CD4-positive, CD25-positive, alpha-beta regulatory T cell (primary cell): ENCODE measurements at places on chromosomes 7 and 10. TPM values are rescaled to one million over a fixed set of nuclear protein-coding genes. Genes with fewer than 3 reads are reported as not detected.

AKR1E2 gene
- 4.5 TPM for total RNA-seq

TUBB8 gene
- total RNA-seq, result not detected

GRCh38 chr10:47195274-47195885 lies 104.6 kb upstream of the GDF10 start:
- no peak for DNase-seq
- H3K36me3 ChIP-seq, result no peaks in the 10 kb centered on the region
- H3K27me3 ChIP-seq, result no peaks in the 10 kb centered on the region
- no peak overlapping the region for H3K4me3 ChIP-seq

DNA sequence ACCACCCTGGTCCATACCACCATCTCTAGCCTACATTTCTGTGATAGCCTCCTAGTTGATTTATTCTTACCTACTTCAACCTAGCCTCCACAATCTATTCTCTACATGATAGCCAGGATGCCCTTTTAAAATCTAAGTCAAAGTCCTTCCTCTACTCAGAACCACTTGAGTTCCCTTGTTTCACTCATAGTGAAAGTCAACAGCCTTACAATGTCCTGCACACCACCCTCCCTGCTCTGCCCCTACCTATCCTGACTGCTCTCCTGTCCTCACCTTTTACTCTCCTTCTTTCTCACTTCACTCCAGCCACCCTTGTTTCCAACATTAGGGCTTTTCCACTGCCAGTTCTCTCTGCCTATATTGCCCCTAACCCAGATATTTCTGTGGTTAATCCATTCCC lies 146.7 kb downstream of the GRM3 start:
- no peak overlapping the region for H3K4me3 ChIP-seq
- no peaks in the 10 kb centered on the region for H3K4me1 ChIP-seq
- no peaks in the 10 kb centered on the region for H3K27me3 ChIP-seq
- H3K36me3 ChIP-seq, result no peaks in the 10 kb centered on the region
- DNase-seq, result no peak

- no peaks in the 10 kb centered on the region for H3K4me1 ChIP-seq
- no peaks in the 10 kb centered on the region for H3K36me3 ChIP-seq
- DNase-seq, result no peak
- H3K4me3 ChIP-seq, result no peak overlapping the region
- no peak overlapping the region for H3K27ac ChIP-seq
These were observed 47.4 kb upstream of the TCERG1L start for GRCh38 chr10:131358741-131359442.

DNA sequence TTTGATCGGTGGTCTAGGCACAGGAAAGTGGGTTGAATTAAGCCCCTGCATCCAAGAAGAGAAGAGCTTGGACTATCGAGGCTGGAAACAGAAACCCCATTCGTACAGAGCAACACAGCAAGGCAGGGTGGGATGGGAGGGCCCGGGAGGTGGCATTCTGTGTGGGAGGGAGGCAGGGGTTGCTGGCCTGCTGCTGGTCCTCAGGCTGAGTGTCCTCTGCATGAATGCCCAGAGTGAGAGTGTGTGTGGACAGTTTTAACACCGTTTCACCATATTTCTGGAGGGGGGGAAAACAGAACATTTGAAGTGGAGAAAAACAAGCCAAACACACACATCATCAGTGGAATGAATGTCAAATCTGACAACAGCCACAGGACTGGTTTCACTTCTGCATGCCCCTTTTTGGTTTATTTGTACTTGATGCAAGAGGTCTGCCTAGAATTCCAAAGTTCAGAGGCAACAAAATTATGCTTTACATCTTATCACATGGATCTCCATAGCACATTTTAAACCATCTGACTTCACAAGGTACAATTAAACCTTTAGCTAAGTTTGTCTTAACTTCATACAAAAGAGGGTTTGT lies 11.1 kb upstream of the ENO4 start:
- no peaks in the 10 kb centered on the region for H3K4me1 ChIP-seq
- H3K4me3 ChIP-seq, result no peak overlapping the region
- no peaks in the 10 kb centered on the region for H3K27me3 ChIP-seq
- H3K36me3 ChIP-seq, result no peaks in the 10 kb centered on the region
- DNase-seq, result no peak
- H3K27ac ChIP-seq, result no peak overlapping the region

GRCh38 chr10:119274519-119275045 lies 67.2 kb downstream of the GRK5 start:
- H3K36me3 ChIP-seq, result no peaks in the 10 kb centered on the region
- no peaks in the 10 kb centered on the region for H3K27me3 ChIP-seq
- no peak for DNase-seq

DNA sequence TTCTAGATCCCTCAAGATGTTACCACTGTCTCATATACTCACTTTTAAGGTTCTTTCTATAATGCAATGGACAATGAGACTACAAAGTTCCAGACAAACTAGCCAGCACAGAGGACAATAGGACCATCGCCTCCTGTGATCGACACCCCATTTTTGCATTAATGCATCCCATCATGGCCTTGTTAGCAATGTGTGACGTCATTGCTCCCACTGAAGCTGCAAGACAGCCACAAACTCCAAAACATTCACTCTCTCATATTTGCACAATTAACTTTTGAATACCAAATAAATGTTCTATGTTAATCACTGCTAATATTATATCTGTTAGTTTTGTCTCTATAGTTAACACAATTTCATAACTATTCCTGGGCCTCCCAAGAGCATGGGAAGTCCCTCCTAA lies 88.8 kb upstream of the TMEM72 start:
- H3K4me3 ChIP-seq, result no peak overlapping the region
- no peaks in the 10 kb centered on the region for H3K27me3 ChIP-seq
- H3K36me3 ChIP-seq, result no peaks in the 10 kb centered on the region
- DNase-seq, result no peak
- H3K4me1 ChIP-seq, result no peaks in the 10 kb centered on the region

DNA sequence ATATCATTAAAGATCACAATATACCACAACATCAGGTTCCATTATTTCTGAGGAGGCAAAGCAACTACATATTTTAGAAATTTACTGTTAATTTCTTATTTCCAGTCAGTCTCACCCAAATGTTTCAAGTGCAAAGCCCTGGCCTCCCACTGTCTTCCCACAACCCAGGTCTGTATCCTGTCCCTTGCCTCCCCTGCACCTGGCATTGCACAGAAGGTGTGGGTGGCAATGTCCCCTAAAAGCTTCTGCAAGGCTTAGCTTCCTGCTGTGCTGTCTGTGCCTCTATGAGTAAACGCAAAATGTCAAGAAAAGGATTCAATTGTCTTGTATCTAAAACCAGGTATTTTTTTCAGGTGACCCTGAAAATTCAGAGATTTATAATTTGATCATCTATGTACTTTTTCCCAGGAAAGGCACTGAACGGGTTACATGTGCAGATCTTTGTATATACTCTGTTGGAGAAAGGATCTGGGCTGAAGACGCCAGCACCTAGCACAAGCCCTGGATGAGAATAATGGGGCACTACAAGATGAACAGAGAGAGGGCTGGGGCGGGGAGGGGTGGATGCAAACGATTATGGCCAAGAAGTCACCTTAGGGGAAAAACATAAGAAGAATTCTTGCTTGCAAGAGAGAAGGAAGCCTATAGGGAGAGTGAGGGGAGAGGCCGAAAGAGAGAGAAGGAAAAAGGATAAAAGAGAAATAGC lies 3.1 kb upstream of the ANTXRL start:
- H3K4me1 ChIP-seq, result peaks cover 27% of the 10 kb centered on the region
- peak overlapping the region; percentile 53 for H3K4me3 ChIP-seq
- DNase-seq, result no peak
- H3K27me3 ChIP-seq, result no peaks in the 10 kb centered on the region
- no peaks in the 10 kb centered on the region for H3K36me3 ChIP-seq
- H3K27ac ChIP-seq, result no peak overlapping the region

DNA sequence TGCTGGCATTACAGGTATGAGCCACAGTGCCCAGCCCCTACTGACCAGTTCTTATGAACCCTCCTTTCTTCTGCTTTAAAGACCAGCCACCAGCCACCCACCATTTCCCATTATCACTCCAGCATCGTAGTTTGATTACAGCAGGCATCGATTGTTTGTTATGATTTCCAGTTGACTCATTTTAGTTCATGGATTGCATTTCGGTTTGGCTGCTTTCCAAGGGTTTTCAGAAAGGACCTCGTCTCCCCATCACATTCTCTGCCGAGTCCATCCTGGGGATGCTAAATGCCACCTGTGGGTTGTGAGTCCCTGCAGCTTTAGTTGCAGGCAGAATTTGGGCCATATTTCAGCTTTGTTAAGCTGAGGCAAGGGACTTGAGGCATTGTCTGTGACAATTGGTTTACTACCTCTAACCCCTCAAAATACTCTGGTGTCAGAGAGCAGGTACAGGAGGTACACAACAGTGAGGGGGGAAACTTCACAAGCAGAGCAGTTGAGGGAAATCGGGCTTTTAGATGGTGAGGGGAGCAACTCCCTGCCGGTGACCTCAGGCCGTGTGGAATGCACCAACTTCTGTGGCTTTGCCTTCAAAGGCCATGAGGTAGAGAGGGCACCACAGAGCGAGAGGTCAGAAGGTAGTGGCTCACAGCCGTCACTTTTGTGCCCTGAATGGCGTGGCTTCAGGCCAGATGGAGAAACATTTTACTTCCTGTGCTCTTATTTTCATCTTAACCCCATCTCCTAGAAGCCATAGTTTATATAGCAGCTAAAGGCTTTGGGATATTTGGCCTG lies 203.8 kb downstream of the CCDC3 start:
- no peak overlapping the region for H3K27ac ChIP-seq
- DNase-seq, result no peak
- no peak overlapping the region for H3K4me3 ChIP-seq
- H3K4me1 ChIP-seq, result no peaks in the 10 kb centered on the region
- no peaks in the 10 kb centered on the region for H3K36me3 ChIP-seq
- H3K27me3 ChIP-seq, result no peaks in the 10 kb centered on the region
